OCI-M1 (cell line): ENCODE measurements at places on chromosomes 3 and 15.

- DNase-seq, result peak; percentile 83
These were observed 71.8 kb downstream of the SYNPR start for GRCh38 chr3:63349583-63350573.

DNA sequence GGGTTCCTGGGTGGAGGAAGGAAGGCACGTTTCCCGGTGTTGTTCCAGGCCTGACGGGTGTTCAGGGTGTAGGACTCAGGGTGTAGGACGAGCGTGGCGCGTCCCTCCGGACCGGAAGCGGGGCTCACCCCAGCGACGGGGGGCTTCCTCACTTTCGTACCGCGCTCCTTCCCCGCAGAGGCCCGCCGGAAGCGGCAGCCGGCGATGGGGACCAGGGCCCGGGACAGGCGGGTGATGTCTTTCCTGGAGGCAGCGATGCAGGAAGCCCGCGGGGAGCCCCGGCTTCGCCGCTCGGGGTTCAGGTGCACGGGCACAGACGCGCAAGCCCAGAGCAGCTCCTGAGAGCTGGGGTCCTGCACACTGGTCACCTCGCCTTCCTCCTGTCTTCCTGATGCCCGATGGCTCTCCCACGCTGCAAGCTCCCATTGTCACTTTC, 13.4 kb downstream of the FOXL2NB start:
- DNase-seq, result no peak

DNA sequence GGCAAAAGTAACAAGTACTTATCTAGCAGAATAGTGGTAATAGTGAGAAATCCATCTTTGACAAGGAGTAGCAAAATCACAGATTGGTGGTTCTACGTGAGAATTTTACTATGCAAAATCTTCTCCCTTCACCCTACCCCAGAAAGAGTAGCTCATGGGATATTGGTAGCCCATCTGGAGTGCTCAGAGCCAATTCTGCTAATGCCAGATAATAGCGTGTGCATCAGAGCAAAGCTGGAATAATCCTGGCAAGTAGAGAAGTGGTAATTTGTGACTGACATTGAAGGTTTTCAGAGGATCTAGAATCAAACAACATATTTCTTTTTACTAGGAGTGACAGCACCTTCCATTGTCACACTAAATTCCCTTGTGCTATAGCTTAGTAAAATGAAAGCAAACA, 192.9 kb downstream of the ZBBX start:
- DNase-seq, result peak; percentile 18

GRCh38 chr3:127738192-127738840, 65.6 kb downstream of the ABTB1 start:
- peak; percentile 17 for DNase-seq

DNA sequence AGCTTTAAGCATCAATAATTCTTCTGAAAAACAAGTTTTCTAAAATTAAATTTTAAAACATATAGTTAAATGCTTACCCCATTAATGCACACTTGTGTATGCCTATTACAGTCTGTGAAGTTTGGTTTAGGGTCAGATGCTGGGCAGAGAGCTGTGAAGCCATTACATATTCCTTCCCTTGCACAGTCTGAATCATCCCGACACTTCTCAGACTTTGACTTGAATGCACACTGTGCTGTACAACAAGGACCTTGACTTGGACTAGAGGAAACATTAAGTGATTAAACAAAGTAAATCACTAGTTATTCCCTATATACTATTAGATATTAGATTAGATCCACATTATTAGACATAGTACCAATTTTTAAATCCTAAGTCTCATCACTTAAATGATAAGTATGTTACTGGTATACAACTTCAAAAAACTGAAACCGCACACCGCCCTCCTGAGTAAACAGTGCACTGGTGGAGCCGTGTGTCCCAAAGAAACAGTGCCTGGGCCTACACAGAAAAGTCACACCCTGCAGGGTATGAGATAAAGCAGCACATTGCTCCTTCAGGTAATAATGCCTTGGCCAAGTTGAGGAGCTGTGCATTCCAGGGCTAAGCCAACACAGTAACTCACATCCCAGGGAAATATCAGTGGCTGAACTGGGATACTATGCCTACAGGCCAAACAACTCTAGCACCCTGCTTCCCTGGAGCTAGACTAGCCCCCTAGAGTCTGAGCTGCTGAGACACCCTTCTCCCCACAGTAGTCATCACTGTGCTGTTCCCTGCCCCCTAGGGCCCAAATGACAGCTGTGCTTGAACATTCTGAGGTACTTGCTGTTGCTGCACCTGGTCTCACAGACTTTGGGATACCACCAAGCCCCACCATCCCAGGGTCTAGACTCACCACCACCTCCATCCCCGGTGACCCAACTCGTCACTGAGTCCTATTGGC, 137.5 kb downstream of the ADAM10 start:
- no peak for DNase-seq

DNA sequence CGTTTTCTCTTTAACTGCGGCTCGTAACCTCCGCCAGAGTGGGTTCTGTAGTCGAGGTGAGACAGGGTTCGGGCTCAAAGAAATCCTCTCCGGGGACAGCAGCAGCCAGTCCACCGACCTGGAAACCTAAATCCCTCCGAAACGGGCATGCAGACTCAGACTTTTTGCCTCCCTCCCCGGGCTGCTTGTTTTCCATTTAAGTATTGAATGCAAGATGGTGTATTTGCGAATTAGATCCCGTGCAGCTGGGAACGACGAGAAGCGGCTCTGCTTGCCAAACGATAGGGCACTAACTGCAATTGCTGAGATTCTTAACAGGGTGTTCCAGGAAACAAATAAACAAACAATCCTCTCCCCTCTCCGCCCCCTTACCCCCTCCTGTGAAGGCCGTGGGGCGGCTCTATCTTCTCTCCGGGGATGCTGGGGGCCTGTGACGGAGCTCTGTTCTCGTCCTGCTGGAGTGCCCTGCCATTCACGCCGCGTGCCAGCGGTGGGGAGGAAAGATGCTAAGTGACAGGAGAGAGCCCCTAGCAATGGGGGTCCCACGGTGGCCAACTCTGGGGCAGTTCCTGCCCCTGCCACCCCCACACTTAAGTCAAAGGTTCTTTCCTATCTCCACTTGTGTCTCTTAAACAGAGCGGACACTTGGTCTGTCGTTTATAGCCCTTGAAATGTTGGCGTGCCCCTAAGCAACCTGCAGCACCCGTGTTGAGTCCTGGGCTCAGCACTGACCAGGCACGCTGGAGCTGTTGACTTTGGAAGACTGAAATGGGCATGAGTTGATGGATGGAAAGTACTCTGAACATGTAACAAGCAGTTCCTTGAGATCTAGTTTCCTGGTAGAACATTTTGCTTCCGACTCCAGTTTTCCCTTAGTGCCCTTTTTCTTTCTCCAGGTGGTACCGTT, 1.3 kb upstream of the ETV5 start:
- peak; percentile 34 for DNase-seq

DNA sequence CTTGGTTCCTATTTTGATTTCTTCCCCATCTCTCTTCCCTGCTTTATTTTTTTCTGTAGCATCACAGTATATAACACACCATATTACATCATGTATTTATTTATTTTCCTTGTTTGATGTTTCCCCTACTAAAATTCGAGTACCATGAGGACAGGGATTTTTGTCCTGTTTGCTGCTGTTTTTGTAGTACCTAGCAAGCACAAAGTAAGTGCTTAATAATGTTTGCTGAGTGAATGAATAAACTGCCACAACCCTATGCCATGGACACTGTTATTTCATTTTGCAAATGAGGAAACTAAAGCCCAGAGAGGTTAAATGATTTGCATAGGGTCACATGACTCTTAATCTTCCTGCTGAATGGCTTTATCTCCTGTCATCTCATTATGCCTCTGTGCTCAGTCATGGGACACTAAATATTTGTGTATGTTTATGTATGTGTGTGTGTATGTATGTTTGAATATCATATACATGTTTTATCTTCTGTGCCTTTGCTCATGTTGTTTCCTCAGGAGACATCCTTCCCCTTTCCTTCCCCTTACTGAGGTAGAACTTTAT, 26.1 kb upstream of the MGA start:
- peak; percentile 60 for DNase-seq

GRCh38 chr15:57213862-57214261, 162.4 kb upstream of the CGNL1 start:
- DNase-seq, result peak; percentile 85

DNA sequence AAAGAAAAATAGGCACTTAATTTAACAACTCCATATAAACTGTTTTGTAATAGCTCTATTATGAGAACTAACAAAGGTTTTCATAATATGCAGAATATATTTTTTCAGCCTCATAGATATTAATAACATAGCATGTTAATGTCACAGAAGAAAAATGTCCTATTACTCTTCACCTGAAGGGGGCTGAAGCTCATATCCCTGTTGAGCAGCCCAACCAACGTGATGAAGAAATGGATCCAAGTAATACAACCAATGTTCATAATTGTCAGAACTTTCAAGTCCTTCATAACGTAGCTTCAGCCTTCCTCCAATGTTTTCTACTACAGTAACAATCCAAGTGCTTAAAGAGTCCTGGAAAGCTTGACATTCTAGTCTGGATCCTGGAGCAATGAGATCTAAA, 34.5 kb upstream of the STIMATE start:
- DNase-seq, result no peak

GRCh38 chr3:29850641-29851040, 569.8 kb downstream of the RBMS3 start:
- DNase-seq, result peak; percentile 65

DNA sequence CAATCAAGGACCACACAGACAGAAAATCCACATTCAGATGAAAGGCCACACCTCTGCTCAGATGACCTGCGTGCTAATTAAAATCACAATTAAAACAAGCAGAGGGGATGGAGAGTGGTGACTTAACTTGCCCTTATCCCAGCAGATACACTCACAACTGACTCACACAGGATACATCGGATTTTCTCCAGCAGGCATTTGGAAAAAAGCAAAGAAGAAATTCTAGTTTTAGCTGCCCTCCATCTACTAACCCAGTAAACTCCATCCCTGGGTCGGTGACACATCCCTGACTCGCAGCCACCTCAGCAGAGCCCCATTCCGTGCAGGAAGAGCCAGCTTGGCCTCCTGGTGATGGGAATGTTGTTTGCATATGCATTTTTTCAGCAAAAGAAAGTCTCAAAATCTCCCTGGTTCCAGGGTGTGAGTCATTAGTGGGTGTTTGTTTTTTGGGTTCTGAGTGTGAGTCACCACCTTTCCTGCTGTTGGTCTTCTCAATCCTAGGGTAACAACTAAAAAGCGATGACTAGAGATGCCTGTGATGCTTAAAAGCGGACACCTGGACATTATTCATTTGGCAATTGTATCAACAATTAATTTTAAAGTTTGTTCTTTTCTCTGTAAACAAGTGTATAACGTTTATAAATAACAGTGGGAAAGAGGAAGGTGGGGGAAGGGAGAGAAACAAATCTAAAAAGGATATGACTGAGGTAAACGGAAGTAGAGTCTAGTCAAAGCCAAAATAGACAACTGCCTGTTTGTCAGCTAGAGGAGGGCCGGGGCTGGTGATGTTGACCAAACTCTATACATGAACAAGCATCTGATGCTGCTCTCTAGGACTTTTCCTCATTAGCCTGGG, 49.8 kb upstream of the SLC4A7 start:
- no peak for DNase-seq

DNA sequence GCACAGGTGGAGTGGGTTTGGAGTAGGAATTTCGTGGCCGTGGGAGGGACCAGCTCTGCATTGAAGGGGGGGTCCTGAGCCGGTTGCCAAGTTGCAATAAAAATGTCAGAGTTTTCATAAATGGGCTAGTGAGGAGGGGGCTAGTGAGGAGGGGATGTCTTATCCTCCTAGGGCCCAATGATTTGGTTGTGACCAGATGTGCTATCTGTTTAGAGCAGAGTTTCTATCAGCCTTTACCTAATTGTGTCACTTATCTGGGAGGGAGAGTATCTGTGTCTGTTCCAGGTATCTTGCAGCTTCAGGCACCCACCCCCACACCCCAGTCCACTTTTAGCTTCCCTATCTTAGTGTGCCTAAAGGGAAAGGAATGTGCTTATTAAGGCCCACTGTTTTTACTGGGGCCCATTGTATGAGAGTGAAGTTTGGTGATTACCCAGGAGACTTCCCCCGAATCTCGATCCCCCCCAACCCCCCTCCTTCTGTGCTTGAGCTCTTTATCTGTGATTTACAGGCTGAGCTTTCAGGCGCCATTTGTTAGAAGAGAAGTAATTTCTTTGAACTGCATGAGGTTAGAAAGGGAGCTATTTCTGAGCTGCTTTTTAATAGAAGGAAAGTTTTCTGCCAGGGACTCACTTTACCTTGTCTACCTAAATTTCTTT, 42.6 kb downstream of the PPCDC start:
- peak; percentile 98 for DNase-seq

DNA sequence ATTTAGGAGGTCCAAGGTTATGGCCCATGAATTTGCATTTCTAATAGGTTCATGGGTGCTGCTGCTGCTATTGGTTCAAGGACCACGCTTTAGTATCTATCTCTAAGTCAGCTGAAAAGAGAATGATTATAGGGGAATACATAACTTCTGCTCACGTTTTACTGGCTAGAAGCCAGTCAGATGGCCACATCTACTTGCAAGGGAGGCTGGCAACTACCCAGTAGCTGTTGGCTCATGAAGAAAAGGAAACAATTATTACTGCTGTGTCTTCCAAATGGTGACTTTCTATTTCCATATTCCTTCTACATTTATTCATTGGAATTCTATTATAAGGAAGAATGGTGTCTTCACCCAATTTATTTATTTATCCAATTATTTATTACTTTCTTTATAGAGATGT, 54.2 kb downstream of the SLC25A36 start:
- no peak for DNase-seq

- no peak for DNase-seq
These were observed 32.7 kb downstream of the FHIT start for GRCh38 chr3:61218504-61218903.

GRCh38 chr15:50819344-50819743, 53.8 kb upstream of the SPPL2A start:
- no peak for DNase-seq

DNA sequence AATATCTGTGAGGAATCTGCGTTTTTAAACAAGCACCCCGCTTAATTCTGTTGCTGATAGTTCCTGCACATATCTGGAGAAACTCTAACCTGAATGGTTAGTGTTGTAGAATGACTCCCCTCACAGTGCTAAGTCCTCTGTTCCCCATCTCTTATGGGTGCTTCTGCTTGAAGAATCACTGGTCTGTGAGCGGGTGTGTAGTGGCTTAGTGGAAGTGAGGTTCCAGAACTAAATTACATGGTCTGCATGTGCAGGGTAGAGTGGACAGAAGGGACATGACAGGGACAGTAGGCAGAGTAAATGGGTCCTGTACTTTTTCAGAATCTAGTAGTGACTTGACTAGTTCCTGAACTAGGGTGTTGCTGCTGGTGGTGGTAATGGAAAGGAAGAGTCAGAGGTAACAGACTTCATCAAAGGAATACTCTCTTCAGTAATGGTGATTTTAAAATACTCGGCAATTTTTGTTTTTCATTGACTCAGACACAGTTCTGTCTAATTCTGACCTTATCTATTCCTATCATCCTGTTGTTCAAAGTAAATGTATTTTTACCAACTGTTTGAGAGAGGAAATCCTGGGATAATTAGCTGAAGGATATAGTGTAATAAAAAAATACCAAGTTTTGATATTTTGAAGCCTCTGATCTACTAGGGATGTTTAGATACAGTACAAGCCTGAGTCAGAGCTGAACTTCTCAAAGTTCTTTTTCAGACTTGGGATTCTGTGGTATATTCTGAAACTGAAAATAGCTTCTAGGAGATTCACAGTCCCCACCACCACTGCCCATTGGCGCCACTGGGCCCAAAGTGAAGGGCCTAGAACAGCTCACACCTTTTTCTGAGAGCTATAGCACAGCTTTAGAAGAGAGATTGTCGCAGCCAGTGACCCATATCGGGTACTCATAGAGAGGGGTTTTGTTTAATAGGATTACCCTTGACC, 55.5 kb downstream of the FNDC3B start:
- DNase-seq, result peak; percentile 44
